RPMI8226 (cell line): ENCODE measurements at places on chromosomes 3 and 15.

GRCh38 chr3:38281895-38282686 is at the start of gene SLC22A14:
SLC22A14 (plus strand) TSS chr3:38282294; CDS start chr3:38306027, 23,733 bp downstream.
- no peak for DNase-seq

- DNase-seq: no peak
These were observed 345.1 kb downstream of the FEZF2 start for GRCh38 chr3:62028236-62028635.

DNA sequence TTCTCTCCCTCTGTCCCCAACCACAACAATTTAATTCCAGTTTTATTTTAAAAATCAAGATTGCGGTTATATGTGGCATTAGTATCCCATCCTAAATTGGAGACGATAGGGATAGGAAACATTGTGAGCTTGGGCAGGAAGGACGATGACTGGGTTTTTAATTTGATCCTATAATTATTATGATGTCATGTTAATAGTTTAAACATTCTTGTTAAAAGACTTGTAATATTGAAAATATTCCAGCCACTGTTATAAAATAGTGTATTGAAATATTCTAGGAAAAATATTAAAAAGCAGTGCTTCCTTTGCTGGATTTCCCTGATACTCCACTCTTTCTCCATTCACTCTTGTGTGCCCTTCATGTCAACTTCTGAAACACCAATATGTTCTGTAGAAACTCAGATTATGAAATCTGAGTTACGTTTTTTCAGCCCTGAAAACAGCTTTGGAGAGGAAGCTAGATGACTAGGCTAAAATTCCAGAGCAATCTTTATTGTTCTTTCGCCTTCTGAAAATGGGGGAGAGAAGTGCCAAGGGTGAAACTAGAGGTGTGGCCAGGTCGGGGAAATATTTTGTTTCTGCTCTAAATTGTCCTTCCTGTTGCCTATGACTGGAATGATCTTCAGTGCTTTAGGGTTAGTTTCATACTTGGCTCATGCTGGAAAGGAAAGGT is 46.1 kb upstream of the MAP3K13 start:
- peak; percentile 9 for DNase-seq

- DNase-seq: peak; percentile 32
These were observed 1.3 kb downstream of the RYK start for GRCh38 chr3:134249296-134249841.

DNA sequence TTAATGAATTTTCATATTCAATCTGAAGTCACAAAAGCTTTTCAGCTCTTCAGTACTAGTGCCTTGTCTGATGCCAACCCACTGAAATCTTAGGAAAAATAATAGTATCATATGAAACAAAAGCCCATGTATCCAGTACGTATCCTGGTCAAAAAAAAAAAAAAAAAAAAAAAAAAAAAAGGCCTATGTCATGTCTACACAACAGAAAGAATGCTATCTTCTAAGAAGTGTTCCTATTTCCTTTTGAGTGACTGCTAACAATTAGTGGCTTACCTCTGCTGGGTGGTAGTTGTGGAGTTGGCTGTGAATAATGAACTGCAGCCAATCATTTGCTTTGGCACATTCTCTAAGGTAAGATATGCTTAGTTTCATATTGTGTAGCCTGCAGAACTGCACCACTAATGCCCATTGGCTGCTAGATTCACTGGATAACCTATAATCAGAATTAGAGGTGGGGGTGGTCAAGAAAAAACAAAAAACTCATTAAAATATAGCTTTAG is 59.6 kb downstream of the EIF3J start:
- no peak for DNase-seq

- DNase-seq: no peak
These were observed 12.4 kb upstream of the SOX2 start for GRCh38 chr3:181699171-181699903.

DNA sequence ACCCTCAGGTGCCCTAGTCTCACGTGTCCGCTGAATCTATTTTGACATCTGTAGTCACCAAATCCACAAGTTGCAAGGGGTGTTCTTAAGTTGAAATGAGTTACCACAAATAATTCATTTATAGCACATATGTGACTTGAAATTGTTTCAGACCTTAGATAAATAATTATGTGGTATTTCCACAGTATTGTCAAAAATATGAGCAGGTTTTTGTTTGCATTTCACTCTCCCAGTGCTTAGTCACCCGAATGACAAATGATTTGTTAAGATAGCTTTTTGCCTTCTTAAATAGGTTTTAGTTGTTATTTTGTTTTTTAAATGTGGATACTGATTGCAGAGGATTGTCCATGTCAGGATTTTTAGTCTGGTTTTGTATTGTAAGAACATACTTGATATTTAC is 2.6 kb downstream of the MFSD1 start:
- DNase-seq: no peak

GRCh38 chr3:29754346-29754745 is 473.5 kb downstream of the RBMS3 start:
- no peak for DNase-seq

- no peak for DNase-seq
These were observed 45.5 kb upstream of the CFAP161 start for GRCh38 chr15:81088470-81089013.

DNA sequence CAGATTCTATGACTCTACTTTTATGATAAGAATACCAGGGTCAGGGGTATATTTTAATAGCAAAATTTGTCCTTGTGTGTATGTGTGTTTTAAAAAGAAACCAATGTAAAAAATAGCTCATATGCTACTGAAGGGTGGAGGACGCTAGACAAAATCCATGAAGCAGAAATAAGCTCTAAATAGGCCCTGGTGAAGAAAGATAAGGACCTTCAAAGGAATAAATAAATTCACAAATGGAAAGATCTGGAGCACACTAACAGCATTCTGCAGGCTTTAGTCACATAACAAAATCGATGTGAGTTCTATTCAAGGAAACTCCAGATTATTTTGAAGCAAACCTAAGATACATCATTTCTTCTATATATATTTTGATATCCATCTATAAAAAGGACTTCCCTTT is 27.2 kb upstream of the ATP11B start:
- DNase-seq: no peak

- DNase-seq: no peak
These were observed 43.1 kb downstream of the FSTL1 start for GRCh38 chr3:120407508-120408287.
